ENCODE measurements at places on chromosomes 13 and 19.

- no peak for DNase-seq
Measured at GRCh38 chr19:41926028-41926762, 2.1 kb downstream of the ERFL start.

DNA sequence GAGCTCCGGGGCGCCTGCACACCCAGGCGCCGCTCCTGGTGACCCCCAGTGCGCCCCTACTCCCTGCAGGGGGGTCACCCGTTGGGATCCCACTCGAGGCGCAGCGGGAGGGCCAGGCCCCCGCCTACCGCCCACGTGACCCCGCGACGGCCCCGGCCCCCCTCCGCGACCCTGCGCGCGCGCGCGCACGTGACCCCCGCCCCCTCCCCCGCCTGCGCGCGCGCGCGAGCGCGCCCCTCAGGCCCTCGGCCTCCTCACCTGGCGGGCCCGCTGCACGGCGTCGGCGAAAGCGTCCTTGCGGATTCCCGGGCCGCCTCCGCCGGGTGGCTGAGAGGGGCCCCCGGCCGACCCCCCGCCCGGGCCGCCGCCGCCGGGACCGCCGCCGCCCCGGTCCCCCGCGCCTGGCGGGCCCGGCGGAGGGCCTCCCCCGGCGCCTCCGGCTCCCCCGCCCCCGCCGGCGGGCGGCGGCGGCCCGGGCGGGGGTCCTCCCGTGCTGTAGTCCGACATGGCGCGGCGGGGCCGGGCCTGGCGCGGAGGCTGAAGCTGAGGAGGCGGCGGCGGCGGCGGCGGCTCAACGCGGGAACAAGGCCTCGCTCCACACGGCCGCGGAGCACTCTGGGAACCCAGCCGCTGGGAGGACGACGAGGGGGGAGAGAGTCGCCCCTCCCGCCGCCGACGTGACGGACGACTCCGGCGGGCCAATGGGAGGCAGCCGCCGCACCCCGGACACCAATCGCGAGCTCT is at the start of gene KHSRP:
KHSRP (minus strand) TSS at position 617 of the 744 bp plus-strand sequence; CDS start at position 507, 110 bp downstream.
- DNase-seq = peak; percentile 95

- no peak for DNase-seq
Measured at GRCh38 chr19:9065457-9066014, 21.3 kb upstream of the OR1M1 start.

- DNase-seq = no peak
Measured at GRCh38 chr13:113670541-113670940, 3.5 kb downstream of the GRK1 start.

DNA sequence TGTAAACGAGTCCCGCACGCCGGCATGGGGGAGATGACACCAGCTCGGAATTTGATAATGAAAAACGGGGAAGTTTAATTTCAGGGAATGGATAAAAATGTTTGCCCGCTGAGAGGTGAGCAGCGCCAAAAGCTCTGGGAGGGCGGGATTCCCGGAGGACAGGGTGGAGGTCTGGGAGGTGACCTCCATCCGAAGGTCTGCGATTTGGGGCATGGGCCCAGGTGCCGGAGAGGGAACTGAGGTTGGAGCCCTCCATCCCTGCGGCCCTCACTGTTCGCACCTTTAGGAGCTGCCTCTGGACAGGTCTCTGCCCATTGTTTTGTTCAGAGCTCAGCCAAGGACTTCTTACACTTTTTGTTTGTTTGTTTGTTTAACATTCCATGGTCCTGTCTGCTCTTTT is 129.8 kb downstream of the URI1 start:
- DNase-seq = no peak

GRCh38 chr19:45913874-45914830 is at the start of gene NANOS2:
Gene NANOS2, minus strand, starts transcription at chr19:45914778. Its CDS starts 85 bp downstream, at chr19:45914693.
- DNase-seq = no peak

- no peak for DNase-seq
Measured at GRCh38 chr13:114268344-114269280, 12.8 kb upstream of the UPF3A start.

DNA sequence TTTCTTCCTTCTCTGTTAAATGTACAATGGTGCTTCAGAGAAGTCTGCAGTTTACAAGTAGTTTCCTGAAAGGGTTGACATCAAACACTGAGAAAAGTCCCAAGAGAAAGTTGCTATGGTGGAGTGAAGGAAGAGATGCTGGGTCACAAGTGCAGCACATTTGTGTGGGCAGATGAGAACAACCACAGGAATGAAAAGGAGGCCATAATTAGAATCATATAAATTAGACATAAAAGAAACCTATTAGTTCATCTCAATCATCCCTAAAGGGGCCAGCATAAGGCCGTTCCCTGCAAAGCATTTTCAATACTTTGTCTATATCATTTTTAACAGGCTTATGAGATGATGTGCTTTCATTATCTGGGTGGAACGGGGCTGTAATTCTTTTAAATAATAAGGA is 359.2 kb downstream of the IRS2 start:
- no peak for DNase-seq

GRCh38 chr13:40662866-40663265 is 3.6 kb downstream of the FOXO1 start:
- no peak for DNase-seq

GRCh38 chr19:47111006-47111621 is 2.5 kb downstream of the ZC3H4 start:
- DNase-seq = no peak

GRCh38 chr19:1862424-1863327 is 703 bp downstream of the KLF16 start:
- no peak for DNase-seq

DNA sequence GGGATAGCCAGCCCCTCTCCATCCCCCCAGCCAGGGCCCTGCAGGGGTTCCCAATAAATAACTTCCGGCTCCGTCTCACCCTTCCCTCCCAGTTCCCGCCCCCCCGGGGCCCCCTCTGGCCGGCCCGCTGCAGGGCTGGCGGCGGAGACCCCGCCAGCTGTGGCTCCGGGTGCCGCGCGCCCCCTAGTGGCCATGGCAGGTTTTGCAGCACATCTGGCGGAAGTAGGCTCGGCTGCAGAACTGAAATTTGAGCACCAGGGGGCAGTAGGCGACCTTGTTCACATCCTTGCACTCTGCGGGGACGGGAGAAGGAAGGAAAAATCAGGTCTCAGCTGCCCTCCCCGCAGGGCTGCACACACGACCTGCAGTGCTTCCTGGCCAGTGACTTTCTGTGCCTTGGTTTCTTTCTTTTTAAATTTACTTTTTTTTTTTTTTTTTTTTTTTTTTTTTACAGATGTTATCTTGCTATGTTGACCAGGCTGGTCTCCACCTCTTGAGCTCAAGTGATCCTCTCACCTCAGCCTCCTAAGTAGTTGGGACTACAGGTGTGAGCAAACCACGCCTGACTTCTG is 3.6 kb upstream of the MYO1F start:
- no peak for DNase-seq

- DNase-seq = no peak
Measured at GRCh38 chr19:45218426-45218825, 26.8 kb downstream of the EXOC3L2 start.

DNA sequence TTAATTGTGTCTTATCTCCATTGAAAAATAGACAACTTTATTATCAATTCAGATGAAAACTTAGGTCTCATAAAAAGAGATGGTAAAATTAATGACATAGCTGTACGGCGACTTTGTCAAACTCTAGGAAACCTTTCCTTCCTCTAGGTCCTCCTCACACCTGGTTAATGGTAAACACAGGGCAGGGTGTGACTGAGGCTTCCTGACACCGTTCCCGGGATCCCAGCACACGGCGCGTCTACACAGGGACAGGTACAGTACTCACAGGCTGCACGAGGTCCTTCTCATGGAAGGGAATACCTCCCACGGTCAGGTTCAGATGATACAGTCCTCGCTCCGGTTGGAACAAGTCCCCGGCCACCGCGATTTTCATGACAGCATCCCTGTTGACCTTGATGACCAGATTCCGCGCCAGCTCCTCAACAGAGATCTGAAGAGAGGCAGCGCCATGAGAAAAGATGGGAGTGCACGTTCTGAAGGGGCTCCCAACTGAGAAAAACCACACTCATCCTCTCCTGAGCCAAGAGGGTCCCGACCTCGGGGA is 35.5 kb downstream of the GAS6 start:
- DNase-seq = no peak

GRCh38 chr13:44908712-44909111 is 80.6 kb downstream of the NUFIP1 start:
- DNase-seq = no peak

DNA sequence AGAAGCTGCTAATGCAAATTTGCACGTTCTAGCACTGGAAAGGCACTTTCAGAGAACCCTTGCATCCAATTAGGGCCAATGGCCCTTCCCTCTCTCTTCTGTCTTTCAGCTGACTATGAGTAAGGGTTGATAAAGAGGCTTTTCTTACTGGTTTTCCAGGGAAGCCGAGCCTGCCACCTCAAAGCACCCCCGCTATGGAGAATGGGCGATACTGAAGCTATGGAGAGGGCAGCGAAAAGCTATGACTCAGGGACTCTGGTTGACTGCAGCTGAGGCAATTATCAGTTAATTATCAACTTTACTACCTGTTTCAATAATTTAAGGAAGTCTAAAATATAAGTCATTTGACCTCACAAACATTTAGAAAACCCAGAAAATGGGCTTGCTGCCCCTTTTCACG is 115.8 kb downstream of the TRPC4 start:
- DNase-seq = no peak

- no peak for DNase-seq
Measured at GRCh38 chr13:56670563-56670962, 470.2 kb upstream of the PRR20A start.

DNA sequence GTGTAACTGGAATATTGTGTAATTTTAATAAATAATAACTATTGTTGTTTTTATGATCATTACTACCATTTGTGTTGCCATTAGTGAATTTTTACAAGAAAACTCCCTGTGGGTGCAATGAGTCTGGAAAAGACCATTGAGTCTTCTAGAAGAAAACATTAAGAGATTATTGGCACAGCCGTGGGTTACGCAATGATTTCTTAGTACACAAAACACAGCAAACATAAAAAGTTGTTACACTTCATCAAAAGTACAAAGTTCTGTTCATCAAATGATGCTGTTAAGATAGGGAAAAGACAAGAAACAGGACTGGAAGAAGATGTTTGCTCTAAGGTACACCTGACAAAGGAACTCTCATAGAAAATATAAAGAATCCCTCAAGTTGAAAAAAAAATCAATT is 41.6 kb downstream of the ZNF331 start:
- DNase-seq = no peak

GRCh38 chr13:25707726-25708125 is 336.0 kb downstream of the ATP8A2 start:
- DNase-seq = no peak

DNA sequence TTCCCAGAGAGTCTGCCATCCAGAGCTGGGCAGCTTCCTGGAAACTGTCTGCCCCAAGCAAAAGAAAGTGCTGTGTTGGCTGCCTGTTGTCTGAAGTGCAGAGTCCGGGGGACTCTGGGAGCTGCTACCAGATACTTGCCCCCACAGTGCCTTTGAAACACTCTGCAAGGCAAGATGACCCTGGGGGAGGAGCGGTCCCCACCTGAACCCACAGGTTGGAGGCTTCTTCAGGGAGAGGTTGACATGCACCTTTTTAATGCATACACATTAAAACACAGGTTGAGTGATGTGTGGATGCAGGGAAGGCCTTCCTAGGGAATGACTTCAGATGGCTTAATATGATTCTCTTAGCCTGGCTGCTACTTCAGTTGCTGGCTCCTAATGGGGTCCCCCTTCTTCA is 479.5 kb downstream of the ZNF536 start:
- DNase-seq = no peak

- DNase-seq = no peak
Measured at GRCh38 chr19:8216357-8216756, 7.2 kb downstream of the CERS4 start.

DNA sequence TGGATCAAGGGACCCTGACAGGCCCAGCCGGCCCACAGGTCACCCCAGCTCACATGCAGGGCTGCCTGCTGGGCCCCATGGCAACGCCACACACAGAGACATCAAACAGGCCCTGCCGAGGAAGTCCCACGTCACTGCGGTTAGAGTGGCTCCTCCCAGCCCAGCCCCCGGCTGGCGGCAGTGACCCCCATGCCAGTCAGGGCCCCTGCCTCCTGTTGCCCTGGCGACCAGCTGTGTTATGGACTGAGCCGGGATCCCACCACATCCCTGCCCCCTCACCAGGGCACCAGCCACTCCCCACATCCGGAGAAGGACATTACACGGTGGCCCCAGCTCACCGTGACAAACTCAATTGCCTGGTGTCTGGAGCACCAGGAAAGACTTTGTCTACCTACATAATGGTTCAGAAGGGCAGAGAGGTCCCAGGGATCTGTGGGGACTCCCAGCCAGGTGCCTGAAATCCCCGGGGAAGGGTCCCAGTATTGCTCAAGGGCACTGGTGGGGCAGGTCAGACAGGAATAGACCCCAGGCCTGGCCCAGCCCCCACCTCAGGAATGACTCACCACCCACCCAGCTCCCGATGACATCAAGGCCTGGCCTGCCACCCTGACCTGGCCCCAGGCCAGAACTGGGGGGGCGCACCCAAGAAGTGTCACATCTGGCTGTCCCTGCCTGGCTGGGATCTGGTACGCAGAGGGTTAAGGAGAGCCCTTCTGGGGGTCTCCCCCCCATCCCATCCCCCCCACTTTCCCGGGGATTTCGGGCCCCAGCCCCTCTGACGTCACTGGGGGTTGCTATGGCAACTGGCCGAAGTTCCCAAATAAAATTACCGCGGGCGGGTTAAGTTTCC is 30.2 kb upstream of the NANOS3 start:
- no peak for DNase-seq

DNA sequence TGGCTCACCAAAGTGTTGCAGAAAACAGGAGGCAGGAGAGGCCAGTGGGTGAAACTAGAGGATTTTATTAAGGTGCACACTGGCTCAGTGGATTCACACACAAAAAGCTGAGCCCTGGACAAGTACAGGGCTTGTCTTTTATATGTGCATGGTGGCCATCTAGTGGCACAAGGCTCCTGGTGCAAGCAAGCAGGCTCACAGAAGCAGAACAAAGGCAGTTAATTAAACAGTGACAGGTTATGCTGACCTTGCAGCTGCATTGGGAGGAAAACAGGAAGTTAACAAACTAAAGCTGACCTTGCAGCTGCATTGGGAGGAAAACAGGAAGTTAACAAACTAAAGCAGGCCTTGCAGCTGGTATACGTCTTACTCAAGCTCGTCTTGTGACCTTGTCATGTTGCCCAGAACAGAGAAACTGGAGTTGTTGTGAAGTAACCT is 65.3 kb upstream of the ZNF681 start:
- DNase-seq = no peak

- no peak for DNase-seq
Measured at GRCh38 chr13:110347535-110348308, 40.6 kb downstream of the COL4A2 start.

DNA sequence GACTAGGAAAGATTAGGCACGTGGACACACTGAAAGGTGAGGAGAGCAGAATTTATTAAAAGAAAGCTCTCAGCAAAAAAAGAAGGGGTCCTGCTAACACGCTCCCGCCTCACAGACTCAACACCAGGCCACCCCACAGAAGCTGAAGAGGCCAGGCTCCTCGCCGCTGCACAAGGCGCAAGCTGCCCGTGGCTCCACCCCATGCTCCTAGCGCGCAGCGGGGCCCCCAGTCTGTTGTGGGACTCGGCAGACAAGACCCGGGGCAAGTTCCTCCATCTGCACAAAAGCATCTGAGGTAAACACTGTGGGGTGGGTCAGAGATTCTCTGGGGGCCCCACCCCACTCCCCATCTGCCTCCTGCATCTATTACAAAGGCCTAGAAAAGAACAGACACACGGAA is 1462.4 kb downstream of the EFNB2 start:
- no peak for DNase-seq

GRCh38 chr19:33301900-33302174 is 497 bp downstream of the CEBPA start:
- peak; percentile 8 for DNase-seq
